ENCODE measurements at places on chromosomes 5 and 9.

- no peak for DNase-seq
These were observed 959 bp upstream of the FBXL17 start for GRCh38 chr5:108382784-108383330.

DNA sequence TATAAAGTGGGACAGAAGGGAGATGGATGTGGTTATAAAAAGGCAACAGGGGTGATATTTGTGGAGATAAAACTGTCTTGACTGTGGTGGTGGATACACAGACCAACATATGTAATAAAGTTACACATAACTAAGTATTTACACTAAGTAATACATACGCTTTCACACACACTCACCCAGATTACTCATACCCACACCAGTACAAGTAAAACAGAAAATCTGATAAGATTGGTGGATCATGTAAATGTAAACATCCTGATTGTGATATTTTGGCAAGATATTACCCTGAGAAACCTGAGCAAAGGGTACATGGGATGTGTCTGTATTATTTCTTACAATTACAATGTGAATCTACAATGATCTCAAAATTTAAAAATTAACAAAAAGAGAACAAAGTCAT, 53.3 kb upstream of the SLIT3 start:
- DNase-seq, result no peak

DNA sequence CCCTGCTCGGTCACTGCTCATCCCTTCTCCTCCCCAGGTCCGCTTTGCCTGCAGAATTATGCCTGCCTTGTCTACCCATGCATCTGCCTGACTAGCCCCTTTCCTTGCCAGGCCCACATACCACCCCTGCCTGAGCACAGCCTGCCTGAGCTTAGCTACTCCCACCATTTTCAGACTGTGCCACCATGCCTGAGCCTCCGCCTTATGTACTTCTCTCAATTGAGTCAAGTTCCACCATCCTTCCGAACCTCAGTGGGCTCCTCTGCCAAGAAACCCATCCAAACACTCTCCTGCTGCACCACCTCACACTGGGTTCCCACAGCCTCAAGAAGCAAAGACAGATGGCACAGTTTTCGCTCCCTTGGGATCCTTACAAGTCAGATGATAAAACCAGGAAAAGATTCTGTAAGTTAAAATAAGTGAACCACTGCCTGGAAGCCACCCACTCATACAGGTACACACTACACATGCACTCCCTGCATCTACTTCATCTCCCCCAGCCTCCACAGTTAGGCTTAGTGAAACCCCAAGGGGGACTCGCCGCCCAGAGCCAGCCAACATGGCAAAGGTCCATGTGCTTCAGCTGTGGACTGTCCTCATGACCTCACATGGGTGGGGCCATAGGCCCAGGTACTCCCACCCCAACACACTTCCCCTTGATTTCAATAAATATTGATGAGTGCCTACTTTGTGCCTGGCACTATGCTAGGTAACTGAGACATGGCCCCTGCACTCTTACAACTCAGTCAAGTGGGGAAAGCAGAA, 23.1 kb downstream of the P4HA2 start:
- no peak for DNase-seq

- no peak for DNase-seq
These were observed 137.7 kb downstream of the SYK start for GRCh38 chr9:90939351-90939750.

- no peak for DNase-seq
These were observed 11.3 kb downstream of the C9orf50 start for GRCh38 chr9:129609486-129610212.

DNA sequence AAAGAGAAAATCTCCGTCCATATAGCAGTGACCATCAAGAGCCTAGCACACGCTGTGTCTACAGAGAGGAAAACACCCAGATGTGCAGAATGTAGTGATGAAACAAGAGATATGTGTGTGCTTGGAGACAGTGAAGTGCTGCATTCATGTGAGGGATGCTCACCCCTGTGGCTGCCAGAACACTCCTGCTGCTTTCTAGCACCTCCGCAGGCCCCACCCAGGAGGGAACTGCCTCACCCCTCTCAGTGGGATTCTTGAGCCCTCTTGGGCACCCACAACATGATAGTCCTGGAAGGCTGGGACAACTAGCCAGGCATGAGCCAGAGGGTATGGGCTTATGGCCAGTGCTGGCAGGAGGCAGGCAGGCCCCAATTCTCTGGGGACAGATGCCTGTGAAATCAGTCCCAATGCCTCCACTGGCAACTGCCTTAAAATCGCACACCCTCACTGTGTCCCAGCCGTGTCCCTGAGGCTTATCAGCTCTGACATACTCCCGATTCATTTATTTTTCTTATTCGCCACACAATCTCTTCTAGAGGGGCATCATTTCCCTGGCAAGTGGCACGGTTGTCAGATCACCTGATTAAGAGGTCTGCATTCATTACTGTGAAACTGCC, 73.2 kb upstream of the FSTL4 start:
- DNase-seq, result no peak

- no peak for DNase-seq
These were observed 1.7 kb downstream of the GRIN3A start for GRCh38 chr9:101736717-101737116.

DNA sequence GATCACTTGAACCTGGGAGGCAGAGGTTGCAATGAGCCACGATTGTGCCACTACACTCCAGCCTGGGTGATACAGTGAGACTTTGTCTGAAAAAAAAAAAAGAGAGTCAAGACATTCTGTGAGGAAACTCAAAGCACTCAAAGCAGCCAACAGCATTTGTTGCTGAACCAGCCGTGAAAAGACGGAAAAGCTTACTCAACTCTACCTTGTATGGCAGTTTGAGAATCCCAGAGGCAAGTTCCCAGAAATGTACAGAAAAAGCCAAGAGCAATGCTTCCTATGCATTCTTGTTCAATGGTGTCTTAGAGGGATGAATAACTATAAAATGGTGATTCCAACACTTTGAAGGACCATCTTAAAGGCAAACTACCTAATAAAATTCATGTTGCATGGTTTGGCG, 170.2 kb downstream of the HSD17B3 start:
- no peak for DNase-seq

GRCh38 chr5:93022796-93023447, 558.1 kb downstream of the NR2F1-AS1 start:
- no peak for DNase-seq

DNA sequence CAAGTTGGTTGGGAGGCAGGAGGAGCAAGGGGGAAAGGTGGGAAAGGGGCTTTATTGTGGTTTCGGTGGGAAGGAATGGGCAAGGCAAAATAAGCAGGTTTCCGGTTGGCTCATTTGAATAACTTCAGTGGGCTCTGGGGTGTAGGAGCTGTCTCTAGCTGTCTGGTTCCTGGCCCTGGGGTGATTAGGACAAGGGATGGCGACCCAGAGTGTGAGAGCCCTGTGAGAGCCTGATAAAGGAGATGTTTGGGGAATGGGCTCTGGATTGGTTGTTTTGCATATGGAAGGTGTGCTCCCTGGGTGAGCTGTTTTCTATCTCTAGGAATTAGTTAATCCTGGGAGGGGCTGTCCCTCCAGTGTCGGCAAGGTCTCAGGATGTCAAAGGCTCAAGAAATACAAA, 15.4 kb downstream of the ANKRD34B start:
- DNase-seq, result no peak

DNA sequence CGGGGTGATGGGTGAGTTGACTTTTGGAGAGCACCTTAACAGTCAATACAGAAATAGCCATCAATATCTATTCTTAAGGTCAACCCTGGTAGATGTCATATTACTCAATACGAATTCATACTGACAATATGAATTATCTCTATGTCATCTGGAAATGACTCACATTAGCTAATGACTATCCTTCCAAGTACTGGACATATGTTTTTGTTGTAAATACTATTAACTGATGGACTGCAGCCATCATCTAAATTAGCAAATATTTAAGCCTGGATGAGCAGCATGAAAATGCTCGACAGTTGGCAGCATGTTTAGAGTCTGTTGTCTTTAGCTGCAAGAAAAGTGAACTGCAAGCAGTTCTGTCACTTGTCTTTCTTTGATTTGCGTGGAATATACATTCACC, 19.6 kb upstream of the ISOC1 start:
- no peak for DNase-seq

DNA sequence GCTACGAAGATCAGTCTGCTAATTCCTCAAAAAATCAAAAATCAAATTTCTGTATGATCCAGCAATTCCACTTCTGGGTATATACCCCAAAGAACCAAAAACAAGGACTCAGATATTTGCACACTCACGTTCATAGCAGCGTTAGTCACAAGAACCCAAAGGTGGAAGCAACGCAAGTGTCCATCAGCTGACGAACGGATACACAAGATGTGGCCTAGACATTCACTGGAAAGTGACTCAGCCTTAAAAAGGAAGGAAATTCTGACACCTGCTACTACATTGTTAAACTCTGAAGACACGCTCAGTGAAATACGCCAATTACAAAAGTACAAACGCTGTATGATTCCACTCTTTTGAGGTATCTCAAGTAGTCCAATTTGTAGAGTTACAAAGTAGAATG, 93.3 kb downstream of the OTULIN start:
- no peak for DNase-seq

GRCh38 chr9:37382982-37383357, 39.5 kb upstream of the GRHPR start:
- DNase-seq, result no peak

DNA sequence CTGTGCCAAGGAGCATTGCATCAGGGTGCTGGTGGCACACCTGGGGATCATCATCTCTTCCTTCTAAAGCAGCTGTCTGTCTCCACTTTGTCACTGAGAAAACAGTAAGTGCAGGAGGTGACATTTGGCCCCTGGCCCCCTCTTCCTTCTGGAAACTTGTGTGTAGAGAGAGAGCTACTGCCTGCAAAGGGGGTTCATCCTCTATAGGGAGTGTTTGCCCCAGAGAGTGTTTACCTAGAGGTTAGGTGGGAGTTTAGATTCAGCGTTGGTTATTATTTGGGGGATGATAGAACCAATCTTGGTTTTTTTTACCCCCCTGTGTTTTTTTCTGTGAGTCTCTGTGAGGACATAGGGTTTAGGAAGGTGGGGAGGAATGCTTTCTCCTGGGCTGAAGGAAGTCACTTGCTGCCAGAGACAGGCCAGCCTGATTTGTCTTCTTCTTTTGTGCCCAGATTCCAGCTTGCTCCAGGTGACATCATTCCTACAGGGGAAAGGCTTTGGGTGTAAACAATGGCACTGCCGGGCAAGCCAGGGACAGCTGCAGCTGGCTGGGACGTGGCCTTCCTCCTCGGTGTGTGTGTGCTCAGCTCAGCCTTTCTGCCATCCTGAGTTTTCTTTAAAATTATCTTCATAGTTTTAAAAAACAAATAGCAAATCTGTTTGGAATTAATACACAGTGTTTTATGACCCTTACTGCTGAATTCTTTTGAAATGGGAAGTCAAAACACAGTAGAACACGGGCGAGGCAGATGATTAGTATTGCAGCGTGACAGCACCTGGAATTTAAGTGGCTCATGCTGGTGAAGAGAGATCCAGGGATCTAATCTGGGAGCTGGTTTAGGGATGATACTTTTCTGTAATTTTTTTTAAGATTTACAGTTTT, 24.5 kb downstream of the PRRC2B start:
- no peak for DNase-seq

DNA sequence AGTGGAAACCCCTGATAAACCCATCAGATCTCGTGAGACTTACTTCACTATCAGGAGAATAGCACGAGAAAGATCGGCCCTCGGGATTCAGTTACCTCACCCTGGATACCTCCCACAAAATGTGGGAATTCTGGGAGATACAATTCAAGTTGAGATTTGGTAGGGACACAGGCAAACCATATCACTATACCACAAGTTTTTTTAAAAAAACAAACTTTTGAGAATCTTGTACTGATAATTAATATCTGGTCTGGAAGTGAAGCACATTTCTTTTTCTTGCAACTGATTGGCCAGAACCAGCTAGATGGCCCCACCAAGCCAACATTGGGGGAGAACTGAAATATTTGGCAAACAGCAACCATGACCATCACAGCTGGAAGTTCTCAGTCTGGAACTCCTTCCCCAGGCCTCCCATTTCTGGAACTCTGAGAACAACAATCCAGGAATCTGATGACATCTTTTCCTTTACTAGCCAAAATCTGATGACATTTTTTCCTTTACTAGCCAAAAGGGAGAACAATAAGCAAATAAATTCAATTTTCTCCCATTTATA, 51.8 kb upstream of the CDKN2B start:
- no peak for DNase-seq

GRCh38 chr5:168407211-168407610, 79.1 kb upstream of the RARS1 start:
- no peak for DNase-seq

DNA sequence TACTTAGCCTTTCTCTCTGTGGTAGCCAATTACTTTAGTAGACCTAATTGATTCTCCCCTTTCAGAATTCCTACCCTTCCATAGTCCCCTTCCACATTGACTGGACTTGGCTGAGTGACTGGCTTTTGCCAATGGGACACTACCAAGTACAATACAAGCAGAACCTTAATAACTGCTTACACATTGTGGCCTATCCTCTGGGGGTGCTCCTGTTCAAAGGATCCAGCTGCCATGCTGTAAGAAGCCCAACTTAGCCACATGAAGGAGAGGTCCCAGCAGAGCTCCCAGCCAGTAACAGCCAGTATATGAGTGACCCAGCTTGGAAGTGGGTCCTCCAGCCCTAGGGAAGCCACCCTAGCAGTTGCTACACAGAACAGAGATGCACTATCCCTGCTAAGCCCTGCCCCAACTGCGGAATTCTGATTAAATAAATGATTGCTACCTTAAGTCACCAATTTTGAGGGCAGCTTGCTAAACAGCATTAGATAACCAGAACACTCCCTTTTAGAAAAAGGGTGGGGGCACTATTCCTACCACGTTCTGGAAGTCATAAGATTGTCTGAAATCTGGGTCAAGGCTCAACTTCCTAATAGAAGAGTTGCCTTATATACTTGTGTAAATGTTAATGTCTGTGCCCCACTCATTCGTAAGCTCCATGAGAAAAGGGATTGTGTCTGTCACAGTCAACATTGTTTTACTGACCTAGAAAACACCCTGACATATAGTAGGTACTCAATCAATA, 11.1 kb upstream of the APTX start:
- DNase-seq, result no peak

- no peak for DNase-seq
These were observed 98.3 kb downstream of the WDR70 start for GRCh38 chr5:37477426-37477825.

DNA sequence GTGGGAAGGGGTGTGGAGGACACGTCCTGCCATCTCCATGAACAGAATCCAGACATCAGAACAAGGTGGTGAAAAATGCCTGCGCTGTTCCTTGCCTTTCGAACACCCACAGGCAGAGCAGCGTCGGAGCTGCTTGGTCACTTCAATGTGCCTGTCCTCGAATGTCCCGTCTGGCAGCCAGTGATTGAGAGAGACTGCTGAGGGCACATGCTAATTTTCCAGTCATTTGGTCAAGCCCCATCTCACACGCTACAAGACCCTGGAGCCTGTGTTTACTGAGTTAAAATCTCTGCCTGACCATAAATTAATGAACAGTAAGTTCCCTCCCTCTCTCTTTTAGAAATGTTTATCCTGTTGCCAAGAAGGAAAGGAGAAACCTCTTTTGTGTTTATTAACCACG, 149.3 kb downstream of the NTRK2 start:
- DNase-seq, result no peak

DNA sequence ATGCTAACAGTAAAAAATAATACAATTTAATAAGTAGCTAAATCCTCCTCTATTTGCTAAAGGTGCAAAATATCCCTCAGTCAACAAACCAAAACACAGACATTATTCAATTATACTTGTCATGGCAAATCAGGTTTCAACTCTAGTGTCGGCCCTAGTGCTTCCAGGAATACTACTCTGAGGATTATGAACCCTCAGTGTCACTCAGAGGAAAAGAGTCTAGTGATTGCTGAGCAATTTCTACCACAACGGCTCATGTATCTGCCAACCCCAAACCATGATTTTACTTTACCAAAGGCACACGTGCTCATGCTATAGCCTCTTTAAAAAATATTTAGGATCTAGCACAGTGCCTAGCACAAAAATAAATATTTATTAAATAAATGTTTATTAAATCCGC, 21.0 kb downstream of the RICTOR start:
- no peak for DNase-seq
